ENCODE measurements at places on chromosomes 7 and 10. TPM values are rescaled to one million over a fixed set of nuclear protein-coding genes. Genes with fewer than 3 reads are reported as not detected.

Gene SPRN
- 0.59 TPM for total RNA-seq

Gene ITIH2
- under 0.01 TPM for total RNA-seq

Gene INA
- total RNA-seq = 0.30 TPM

Gene MMP21
- total RNA-seq = not detected

Gene PMS2
- 20.8 TPM for total RNA-seq

Gene JCAD
- total RNA-seq = 91.2 TPM

Gene METTL27
- total RNA-seq = 5.0 TPM

Gene BAMBI
- 9.8 TPM for total RNA-seq

Gene LRRN3
- 3.2 TPM for total RNA-seq

Gene NKX2-3
- total RNA-seq = 0.89 TPM

Gene KIF5B
- total RNA-seq = 207 TPM

Gene MOGAT3
- total RNA-seq = not detected

Gene TASOR2
- total RNA-seq = 134 TPM

Gene RADIL
- total RNA-seq = 1.2 TPM

Gene PNLIPRP2
- not detected for total RNA-seq

Gene CHST12
- total RNA-seq = 10.8 TPM

Gene MLXIPL
- total RNA-seq = not detected

Gene AOAH
- total RNA-seq = not detected

Gene GCK
- not detected for total RNA-seq

Gene DENND2A
- under 0.01 TPM for total RNA-seq

Gene LIPN
- total RNA-seq = not detected

Gene ZNF239
- total RNA-seq = 7.1 TPM

Gene CADPS2
- 8.6 TPM for total RNA-seq

Gene SFMBT2
- 0.14 TPM for total RNA-seq
